GM23248 (cell line): ENCODE measurements at places on chromosomes 1 and 21.

GRCh38 chr1:17892225-17892624 lies 137.1 kb downstream of the ACTL8 start:
- no peak for DNase-seq

DNA sequence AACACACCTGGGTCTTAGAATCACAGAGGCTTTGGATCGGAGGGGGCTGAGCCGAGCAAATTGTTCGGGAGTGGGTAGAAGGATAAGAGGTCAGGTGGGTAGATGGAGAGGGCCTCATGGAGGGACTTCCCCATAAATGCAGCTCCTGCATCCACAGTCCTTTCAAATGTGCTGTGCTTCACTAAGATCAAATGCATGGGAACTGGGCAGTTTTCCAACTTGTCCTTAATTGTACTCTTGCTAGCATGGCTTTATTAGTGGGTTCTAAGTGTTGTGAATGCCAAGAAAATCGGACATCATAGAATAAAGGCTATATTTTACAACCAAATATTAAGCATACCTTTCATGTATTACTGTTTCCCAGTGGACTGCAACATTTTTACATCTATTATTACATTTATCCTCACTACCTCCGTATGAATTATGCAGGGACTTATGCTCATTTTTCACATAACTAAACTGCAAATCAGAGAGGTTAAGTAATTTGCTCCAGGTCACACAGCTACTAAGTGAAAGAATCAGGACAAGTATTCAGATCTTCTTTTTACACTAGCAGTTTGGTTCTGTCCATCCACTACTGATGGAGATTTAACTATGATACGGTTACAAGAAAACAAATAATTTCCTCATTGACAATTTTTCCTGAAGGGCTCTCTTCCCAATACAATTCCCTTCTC lies 174.5 kb upstream of the RUNX1 start:
- DNase-seq = no peak

- DNase-seq = peak; percentile 59
Measured at GRCh38 chr1:88800382-88801051, 90.8 kb downstream of the GTF2B start.

DNA sequence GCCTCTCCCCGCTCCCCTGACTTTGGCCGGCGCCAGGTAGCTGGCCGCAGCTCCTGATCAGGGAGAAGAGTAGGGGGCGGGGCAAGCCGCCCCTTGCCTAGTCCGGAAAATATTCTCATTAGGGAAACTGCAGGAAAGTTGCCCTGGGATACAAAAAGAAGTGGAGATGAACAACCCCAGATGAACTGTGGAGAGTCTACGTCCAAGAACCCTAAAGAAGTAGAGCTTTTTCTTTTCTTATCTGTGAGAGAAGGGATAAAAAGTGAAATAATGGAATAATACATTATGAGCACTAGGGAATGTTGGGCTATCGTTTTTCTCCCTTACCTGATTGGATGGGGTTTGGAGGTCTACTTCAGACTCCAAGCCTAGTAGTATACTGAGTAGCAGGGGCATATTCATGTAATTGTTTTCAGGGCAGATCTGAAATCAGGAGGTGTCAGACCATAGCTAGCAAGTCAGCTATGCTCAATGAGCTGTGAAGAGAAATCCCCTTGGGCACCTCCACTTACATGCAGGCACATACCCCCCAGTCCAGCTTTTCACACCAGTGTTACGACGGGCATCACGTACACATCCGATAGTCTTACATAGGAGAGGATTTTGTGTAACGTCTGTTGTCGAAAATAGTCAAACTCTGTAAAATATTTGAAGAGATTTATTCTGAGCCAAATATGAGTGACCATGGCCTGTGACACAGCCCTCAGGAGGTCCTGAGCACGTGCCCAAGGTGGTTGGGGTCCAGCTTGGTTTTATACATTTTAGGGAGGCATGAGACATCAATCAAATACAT lies 1.7 kb upstream of the DUSP10 start:
- DNase-seq = no peak

DNA sequence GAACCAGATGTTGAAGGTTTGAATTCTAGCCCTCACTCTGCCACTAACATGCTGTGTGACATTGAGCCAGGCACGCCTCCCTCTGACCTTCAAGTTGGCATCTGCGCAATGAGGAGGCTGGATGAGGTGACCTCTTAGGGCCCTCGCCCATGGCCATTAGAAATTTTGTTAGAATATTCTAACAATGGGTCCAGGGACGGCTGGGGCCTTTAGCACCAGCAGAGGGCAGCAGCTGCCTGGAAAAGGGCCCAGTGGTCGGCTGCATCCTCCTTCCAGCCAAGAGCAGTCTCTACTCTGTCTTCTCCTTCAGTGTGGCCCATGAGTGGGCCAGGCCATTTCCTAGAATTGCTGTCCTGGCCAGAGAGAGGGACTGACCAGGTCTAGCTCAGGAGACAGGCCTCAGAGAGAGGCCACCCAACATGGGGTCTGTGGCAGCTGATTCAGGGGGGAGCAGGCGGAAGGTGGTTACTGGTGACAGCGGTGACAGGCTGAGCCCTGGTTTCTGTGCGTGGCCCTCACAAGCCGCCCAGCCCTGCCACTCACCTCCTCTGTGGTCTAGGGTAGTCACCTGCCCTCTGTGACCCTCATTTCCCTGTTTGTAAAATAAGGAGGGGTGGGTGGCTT lies 101.3 kb upstream of the ACTL8 start:
- DNase-seq = peak; percentile 74

DNA sequence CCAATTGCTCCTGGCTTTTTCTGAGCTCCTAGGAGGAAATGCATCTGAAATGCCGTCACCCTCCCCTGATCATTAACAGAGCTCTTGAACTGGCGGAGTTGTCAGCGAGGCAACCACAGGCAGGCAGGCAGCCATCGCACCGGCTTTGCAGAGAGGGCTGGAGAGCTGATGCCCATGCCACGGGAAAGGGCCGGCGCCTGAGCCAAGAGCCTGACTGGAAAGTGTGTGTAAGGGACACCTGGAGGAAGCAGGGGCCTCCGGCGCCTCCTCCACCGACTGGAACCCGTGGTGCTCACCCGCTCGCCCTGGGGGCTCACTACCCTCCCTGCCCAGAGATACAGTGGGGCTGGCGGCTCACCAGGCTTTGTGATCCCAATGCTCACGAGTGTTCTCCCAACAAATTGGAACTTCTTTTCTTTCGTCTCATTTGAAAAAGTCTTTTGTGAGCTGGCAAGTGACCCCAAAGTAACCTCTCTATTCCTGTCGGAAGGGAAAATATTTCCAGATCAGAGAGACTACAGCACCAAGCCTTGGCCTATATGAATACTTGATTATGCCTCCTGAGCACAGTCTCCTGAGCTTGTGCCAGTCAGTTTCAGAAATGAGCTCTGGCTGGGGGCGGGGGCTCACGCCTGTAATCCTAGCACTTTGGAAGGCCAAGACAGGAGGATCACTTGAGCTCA lies 97.7 kb upstream of the SLC25A33 start:
- peak; percentile 21 for DNase-seq
